CD4-positive, alpha-beta T cell treated with Interleukin-12 subunit alpha and Interleukin-12 subunit beta, for 1 hour (primary cell): ENCODE measurements at places on chromosomes 7 and 10.

GRCh38 chr10:75245354-75246250, 9.8 kb upstream of the COMTD1 start:
- DNase-seq: no peak

GRCh38 chr7:112115880-112116279, 90.3 kb downstream of the DOCK4 start:
- DNase-seq: no peak

- no peak for DNase-seq
Measured at GRCh38 chr10:125038637-125039036, 96.7 kb downstream of the ZRANB1 start.

DNA sequence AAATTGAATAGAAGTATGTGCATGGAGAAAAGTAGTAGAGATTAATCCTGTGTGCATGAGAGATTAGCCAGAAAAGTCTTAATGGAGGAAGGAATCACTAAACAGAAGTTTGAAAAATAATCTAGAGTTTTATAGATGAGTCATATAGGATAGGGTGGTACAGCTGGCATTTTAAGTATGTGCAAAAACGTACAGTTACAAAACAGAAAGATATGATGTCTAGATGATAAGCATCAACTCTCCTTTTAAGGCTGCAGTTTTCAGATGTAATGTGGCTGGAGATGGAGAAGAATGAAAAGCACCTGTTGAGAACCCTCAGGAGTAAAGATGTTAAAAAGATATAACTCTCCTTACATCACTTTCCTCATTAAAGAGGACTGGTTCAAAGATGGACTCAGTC, 271.3 kb downstream of the STK31 start:
- DNase-seq: no peak

- DNase-seq: no peak
Measured at GRCh38 chr10:74013004-74013403, 15.1 kb downstream of the VCL start.

- DNase-seq: peak; percentile 58
Measured at GRCh38 chr7:140673063-140673773, 473 bp downstream of the ADCK2 start.

GRCh38 chr10:84938117-84938905, 609.9 kb downstream of the CCSER2 start:
- no peak for DNase-seq

DNA sequence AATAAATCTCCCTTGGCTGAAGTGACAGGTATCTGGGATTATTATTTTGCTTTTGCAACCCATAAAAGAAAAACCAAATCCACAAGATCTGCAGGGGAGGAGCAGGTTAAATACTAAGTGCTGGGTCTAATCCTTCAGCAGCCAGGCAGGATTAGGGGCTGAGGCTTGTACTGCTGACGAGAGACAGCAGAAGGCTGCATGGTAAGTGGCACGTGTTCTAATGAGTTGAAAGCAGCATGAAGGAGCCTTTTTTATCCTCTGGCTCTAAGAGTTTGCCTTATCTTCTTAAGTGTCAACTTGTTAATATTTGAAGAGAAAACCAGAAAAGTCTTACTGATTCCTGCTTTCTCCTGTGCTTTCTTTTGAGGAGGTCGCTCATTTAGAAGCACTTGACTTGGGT, 50.0 kb downstream of the LYZL2 start:
- no peak for DNase-seq

DNA sequence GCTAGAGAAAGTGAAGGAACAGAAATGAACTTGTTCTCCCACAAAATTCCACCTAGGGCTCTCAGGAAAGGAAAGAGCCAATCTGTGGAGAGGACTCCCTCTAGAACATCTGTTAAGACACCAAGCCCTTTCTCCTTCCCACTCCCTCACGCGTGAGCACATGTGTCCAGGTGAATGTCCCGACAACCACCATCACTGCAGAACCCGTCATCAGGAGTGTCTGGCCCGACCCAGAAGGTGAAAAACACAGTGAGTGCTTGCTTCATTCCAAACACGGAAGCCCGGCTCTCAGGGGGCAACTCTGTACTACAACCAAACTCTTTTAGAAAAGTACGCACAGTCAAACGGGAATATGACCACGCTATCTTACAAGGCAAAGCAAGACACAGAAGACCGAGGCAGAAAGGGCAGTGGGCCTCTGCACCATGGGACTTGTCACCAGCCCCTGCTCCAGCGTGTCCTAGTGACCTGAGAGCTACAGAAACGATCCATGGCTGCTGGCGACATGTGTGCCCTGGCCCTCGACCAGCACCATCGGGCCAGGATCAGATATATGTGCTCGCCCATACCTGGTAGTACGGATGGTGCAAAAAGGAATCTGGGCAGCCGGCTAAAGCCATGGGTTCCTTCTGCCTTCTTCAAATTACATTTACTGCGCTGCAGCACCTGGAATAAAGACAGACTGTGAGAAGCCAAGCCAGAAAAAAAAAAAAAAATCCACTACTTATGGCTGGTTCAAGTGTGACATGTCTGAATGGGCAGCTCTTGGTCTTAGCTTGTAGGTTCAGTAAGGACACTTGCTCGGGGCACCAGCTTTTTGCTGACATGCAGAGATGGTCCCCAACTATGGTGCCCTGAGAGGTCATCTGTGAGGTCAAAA, 50.8 kb downstream of the GRB10 start:
- DNase-seq: no peak

- no peak for DNase-seq
Measured at GRCh38 chr10:100238429-100238828, 9.0 kb upstream of the CHUK start.

DNA sequence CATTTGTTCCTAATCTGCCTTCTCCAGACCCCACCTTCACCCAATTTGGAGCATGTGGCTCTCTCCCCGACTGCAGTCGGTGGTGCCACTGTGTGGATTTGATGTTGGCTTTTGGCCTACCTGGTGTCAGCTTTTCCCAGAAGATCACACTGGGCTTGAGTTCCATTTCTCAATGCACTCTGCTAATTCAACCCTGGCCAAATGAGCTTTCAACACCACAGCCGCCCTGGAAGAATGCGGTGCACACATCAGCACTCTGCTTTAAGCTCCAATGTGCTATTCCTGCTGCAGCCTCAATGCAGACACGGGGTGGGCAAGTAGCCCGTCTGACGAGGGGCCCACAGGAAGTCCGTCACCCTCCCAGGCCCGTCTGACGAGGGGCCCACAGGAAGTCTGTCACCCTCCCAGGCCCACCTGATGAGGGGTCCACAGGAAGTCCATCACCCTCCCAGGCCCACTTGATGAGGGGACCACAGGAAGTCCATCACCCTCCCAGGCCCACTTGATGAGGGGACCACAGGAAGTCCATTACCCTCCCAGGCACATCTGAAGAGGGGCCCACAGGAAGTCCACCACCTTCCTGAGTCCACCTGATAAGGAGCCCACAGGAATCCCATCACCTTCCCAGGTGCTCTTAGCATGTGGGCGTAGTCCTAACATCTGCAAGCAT, 64.4 kb downstream of the ASB13 start:
- no peak for DNase-seq

GRCh38 chr7:77687747-77688144, 8.5 kb upstream of the RSBN1L start:
- DNase-seq: no peak

- no peak for DNase-seq
Measured at GRCh38 chr10:124923684-124924083, 18.2 kb upstream of the ZRANB1 start.

DNA sequence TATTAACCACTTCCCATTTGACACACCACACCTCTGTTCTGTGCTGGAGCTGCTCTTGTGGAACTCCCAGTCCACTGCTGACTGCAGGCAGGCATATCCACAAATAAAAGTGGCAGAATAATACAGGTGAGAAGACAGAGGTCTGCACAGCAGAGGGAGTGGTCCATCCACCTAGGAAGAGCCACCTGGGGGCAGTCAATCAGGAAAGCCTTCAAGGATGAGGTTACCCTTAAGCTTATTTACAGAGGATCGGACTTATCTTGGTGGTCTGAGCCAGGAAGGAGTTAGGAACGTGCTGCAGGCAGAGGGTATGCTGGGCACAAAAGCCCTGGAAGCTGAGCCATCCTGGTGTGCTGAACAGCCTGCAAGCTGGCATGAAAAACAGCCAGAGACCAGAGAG, 78.7 kb downstream of the FRMPD2 start:
- DNase-seq: no peak

- no peak for DNase-seq
Measured at GRCh38 chr10:112716924-112717413, 233.1 kb upstream of the TCF7L2 start.
